ENCODE measurements at places on chromosomes 7 and 10. TPM values are rescaled to one million over a fixed set of nuclear protein-coding genes. Genes with fewer than 3 reads are reported as not detected.

PIK3CG gene
- 0.22 TPM for polyA plus RNA-seq

METTL27 gene
- polyA plus RNA-seq: 1.1 TPM

NCF1 gene
- polyA plus RNA-seq: 1.9 TPM

CPA4 gene
- 8.4 TPM for polyA plus RNA-seq

ANKRD61 gene
- polyA plus RNA-seq: 0.04 TPM

TPST1 gene
- polyA plus RNA-seq: 4.4 TPM

OR6B1 gene
- not detected for polyA plus RNA-seq

PTF1A gene
- polyA plus RNA-seq: not detected

ABHD11 gene
- polyA plus RNA-seq: 28.3 TPM

NYAP1 gene
- 1.3 TPM for polyA plus RNA-seq

ATP6V1F gene
- polyA plus RNA-seq: 273 TPM

TLX1 gene
- not detected for polyA plus RNA-seq

FAM241B gene
- 5.2 TPM for polyA plus RNA-seq

LEP gene
- 0.02 TPM for polyA plus RNA-seq

CREB3L2 gene
- polyA plus RNA-seq: 4.9 TPM

LRRN3 gene
- 0.06 TPM for polyA plus RNA-seq

SLC39A12 gene
- polyA plus RNA-seq: 0.01 TPM

MSMB gene
- 0.59 TPM for polyA plus RNA-seq

HOXA7 gene
- polyA plus RNA-seq: 1.8 TPM

TSPAN12 gene
- polyA plus RNA-seq: 3.0 TPM

CYP3A4 gene
- 0.20 TPM for polyA plus RNA-seq

OR2A5 gene
- polyA plus RNA-seq: not detected

ICA1 gene
- polyA plus RNA-seq: 10.7 TPM
